Sciatic nerve (tissue), 2 donors: ENCODE measurements at places on chromosomes 16 and 17. TPM values are rescaled to one million over a fixed set of nuclear protein-coding genes. Genes with fewer than 3 reads are reported as not detected.

The HSD17B1 gene
- total RNA-seq, result 2.4 TPM

The MYH13 gene
- total RNA-seq, result not detected

The ABCA10 gene
- total RNA-seq, result 189 TPM

The TBC1D3K gene
- total RNA-seq, result not detected

The HSD3B7 gene
- 16.3 TPM for total RNA-seq

The RAB40B gene
- 30.3 TPM for total RNA-seq

The PYY gene
- total RNA-seq, result not detected

The GJC1 gene
- total RNA-seq, result 7.9 TPM

The G6PC1 gene
- total RNA-seq, result not detected
